GM12864 (cell line): ENCODE measurements at places on chromosomes 5 and 9.

DNA sequence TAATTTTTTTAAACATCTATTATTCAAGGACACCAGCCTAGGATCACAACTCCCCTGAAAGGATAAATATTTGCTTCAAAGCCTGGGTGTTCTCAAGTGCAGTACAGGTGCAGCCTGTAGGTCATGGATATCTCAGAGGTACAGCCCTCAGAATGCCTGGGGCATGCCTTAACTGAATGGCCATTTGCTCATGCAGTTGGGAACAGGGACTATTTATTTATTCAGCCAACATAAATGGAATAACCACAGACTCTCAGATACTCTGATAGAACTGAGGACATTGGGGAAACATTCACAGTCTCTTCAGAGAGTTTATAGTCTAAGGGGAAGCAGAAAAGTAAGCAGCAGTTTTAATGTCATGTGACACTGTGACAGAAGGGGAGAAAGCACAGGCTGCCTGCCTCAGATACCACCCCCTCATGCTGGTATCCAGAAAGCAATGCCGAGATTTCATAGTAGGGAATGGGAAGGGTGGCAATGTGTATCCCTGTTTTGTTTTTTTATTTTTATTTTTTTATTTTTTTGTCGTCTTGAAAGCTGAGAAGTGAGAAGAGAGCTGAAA, 112.6 kb downstream of the MACIR start:
- DNase-seq, result no peak

DNA sequence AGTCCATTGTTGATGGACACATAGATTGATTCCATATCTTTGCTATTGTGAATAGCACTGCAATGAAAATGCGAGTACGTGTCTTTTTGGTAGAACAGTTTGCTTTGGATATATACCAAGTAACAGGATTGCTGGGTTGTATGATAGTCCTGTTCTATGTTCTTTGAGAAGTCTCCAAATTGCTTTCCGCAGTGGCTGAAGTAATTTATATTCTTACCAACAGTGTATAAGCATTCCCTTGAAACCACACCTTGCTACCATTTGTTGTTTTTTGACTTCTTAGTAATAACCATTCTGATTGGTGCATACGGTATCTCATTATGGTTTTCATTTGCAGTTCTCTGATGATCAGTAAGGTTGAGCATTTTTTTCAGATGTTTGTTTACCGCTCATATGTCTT, 792.9 kb downstream of the PTPRD start:
- no peak for DNase-seq

- DNase-seq, result no peak
Measured at GRCh38 chr5:43555895-43556606, 826 bp downstream of the PAIP1 start.

DNA sequence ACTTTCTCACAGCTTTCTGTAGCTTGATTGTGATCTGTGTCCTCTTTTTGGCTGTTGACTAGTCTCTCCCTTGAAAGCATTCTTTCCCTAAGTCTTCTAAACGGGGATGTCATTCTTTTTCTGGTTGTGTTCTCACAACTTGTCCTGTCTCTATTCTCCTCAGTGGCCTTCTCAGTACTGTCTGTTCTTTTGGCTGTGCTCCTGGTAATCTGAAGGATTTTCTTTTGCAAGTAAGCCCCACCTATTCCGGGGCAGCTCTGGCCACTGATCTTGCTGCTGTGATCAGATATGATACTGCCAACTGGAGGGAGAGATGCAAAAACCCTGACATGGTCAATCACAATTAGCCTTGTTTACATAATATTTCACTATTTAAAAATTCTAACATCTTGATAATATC, 172.2 kb downstream of the CDC42SE2 start:
- DNase-seq, result no peak

DNA sequence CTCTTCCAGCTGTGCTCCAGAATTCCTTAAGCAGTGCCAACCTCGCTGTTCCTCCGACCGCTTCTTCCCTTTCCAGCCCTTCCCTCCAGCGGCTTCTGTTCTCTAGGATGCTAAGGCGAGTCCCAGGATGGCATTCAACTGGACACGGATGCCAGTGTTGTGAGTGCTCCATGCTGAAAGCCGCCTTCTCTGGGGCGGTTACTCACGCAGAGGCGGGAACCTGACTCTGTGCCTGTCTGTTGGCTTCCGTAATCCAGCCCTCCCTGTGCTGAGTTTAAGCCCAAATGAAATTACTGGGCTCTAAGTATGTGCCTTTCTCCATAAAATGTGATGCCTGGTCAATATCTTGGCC, 20.2 kb downstream of the COL5A1 start:
- no peak for DNase-seq

- DNase-seq, result no peak
Measured at GRCh38 chr5:122929980-122930379, 84.6 kb downstream of the SNX24 start.

DNA sequence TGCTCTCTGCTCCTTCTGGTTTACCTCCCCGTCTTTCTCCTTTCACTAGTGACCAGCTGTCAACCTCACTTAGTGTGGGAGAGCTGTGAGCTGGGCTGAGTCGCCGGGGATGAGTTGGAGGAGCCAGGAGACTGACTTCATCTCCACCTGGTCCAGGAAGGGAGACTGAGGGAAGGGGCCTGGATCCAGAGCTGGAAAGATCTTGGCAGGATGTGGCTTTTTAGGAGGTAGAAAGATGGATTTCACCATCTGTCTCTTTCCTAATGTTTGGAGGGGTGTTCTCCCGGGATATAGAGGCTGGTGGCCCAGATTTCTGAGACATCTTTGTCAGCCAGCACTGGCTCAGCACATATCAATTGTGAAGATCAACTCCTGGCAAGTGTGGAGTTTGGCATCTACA, 37.1 kb upstream of the TNC start:
- DNase-seq, result no peak
